ENCODE measurements at places on chromosomes 6 and 20.

- DNase-seq = no peak
Observed at GRCh38 chr20:59723108-59723500, 118.8 kb downstream of the PHACTR3 start.

GRCh38 chr20:44123251-44123650, 63.7 kb downstream of the JPH2 start:
- no peak for DNase-seq

DNA sequence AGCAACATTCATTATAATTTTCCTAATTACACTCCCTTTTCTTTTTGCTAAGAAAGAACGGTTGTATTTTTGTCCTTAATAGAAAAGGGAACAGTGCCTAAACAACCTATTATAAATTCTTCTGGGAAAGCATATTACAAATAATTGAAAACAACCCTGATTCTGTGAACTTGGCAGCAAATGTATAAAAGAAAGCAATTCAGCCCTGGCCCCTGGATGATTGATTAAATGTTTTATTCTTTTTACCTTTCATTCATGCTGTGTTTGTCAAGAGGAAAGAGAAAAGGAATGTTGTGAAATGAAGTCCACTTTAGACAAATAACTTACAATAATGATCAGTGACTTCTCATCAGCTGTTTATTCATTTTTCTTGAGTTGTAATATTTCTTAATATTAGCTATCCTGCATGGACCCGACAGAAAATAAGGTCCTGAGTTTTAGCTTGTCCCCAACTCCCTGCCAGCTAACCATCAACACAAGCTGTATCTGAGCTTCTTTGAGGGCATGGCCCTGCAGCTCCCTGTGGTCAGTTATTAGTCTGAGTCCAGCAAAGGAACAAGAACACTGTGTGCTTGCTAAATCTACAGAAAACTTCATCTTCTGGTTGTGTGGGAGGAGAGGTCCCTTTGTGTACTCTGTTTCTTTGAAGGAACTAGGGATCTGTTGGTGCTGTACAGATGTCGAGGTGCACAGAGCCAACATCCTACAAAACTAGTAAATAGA, 248.2 kb downstream of the LAMA2 start:
- no peak for DNase-seq

GRCh38 chr20:7882076-7882475, 58.2 kb downstream of the HAO1 start:
- DNase-seq = no peak

DNA sequence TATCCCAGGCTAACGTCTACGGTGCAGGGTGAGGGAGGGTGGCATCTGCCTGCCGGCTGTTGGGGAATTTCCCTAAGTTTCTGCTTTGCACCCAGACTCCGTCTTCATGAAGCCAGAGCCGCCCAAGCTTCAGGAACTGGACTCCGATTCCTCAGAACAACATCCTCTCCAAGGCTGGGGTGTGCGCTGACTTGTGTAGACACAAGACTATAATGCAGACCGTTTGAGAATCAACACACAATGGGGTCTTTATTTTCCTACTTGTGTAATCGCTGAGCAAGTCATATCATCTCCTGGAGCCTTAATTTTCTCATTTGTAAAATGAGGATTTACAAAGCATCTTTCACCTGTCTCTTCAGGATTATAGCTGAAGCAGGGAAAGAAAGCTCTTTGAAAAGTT, 160.5 kb upstream of the AGPAT4 start:
- no peak for DNase-seq

- no peak for DNase-seq
Observed at GRCh38 chr6:5866547-5867051, 140.1 kb downstream of the NRN1 start.

- DNase-seq = no peak
Observed at GRCh38 chr6:75331151-75331550, 46.6 kb upstream of the TMEM30A start.

DNA sequence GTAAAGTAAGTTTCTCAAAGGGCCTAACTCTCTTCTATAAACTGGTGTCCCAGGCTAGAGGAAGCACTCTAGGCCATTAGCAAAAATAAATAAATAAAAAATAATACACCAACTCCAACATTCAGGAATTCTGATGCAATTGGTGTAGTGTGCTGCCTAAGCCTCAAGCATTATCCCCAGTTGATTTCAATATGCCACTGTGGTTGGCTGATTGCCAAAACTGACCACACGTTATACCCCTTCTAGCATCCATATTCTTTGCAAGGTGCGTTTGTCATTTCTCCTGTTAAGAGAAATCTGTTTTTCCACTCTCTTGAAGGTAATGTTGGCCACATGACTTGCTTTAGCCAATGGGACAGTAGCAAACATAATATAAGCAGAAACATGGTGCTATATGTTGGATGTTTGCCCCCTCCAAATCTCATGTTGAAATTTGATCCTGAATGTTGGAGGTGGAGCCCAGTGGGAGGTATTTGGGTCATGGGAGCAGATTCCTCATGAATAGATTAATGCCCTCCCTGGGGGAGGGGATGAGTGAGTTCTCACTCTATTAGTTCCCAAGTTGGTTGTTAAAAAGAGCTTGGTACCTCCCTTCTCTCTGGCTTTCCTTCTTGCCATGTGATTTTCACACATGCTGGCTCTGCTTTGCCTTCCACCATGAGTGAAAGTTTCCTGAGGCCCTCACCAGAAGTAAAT, 71.9 kb upstream of the PLCB4 start:
- DNase-seq = no peak

- no peak for DNase-seq
Observed at GRCh38 chr6:141199074-141199473, 933.7 kb upstream of the GJE1 start.

- no peak for DNase-seq
Observed at GRCh38 chr6:57242505-57242904, 20.4 kb upstream of the RAB23 start.

- DNase-seq = no peak
Observed at GRCh38 chr6:1279065-1279464, 32.8 kb upstream of the FOXQ1 start.

DNA sequence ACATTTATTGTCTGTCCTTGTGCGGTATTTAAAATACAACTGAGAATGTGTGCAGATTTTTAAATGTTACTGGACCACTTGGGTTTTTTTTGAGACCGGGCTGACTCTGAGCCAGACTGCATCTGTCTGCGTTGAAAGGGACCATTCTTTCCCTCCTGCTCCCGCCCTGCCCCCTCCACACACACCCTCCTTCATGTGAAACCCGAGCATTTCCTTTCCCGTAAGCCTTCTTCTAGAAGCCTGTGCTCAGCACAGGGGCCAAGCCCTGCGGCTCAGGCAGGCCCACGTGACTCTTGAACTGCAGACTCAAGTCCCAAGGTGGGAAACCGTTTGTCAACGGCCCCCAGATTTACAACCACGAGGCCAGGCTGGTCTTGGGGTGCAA, 82.7 kb upstream of the FOXC1 start:
- peak; percentile 48 for DNase-seq

DNA sequence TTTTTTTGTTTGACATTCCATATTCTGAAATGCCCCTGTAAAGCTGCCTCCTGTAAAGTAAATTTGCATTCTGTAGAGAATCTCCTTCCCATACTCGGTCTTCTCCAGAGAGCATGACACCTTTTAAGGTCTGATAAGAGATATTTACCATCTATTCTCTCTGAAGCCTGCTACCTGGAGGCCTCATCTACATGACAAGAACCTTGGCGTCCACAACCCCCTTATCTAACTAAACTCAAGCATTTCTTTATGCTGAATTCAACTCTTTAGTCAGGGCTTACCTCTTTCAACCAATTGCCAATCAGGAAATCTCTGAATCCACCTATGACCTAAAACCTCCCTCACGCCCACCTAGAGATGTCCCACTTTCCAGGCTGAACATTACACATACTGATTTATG, 51.6 kb downstream of the FAM184A start:
- DNase-seq = peak; percentile 25

GRCh38 chr6:12066297-12066696, 54.2 kb downstream of the HIVEP1 start:
- no peak for DNase-seq

DNA sequence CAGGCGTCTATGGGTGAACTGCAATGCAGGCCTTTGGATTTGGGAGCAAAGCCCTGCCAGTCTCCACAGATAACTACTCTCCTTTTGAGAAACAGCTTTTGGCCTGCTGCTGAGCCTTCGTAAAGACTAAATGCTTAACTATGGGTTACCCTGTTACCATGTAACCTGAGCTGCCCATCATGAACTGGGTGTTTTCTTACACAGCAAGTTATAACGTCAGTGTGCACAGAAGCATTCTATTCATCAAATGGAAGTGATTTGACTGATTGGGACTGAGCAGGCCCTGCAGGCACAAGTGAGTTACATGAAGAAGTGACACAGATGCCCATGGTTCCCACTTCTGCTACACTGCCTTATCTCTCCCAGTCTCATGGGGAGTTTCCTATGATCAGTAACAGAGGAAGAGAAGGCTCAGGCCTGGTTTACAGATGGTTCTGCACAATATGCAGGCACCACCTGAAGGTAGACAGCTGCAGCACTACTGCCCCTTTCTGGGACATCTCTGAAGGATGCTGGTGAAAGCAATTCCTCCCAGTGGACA, 319.1 kb downstream of the CD83 start:
- DNase-seq = no peak

GRCh38 chr6:37275350-37275749, 17.4 kb upstream of the TMEM217 start:
- no peak for DNase-seq

DNA sequence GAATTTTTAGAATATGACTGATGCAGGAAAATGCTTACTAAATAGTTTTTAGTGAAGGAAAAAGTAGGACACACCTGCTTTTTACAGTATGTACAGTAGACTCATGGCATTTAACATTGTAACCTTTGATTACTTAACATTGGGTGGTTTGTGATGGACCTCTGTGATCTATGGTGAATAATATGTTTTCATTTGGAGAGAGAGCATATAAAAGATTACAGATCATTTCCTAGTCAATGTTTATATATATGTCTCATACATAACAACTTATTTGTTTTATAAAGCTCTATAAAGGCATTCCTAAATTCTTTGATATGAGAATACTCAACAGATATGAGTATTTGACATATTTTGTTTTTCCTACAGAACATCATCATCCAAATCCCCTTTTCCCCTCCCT, 129.3 kb upstream of the PDE7B start:
- no peak for DNase-seq

DNA sequence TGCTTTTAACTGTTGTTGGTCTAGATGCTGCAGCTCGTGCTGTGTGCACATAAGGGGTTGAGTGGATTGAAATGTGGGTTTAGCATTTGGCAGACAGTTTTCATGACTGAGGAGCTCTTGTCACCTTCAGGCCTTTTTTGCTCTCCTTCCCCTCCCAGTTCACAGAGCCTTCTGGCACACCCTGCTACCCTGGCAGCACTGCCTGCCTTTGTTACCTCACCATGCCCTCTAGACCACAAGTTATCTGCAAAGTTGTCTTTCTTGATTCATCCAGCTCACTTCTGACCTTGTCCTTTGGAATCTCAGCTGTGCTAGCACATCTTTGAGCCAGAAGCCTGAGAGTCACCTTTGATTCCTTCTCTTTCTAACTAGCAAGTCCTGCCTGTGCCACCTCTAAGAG, 348.9 kb upstream of the ZFP64 start:
- DNase-seq = no peak

DNA sequence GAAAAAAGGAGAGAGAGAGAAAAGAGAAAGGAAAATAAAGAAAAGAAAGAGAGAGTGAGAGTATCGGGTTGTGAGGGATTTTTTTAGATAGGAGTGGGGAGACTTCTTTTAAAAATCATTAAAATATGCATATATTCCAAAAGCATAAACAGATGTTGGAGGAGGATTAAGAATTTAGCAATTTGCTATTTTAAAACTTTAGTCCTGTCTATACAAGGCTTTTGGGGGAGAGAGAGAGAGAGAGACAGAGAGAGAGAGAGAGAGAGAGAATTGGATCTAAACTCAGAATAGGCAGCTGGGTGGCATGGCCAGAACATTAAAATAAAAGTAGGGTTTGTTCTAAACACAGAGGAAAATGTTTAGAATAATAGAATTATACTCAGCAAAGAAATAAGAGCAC, 72.1 kb downstream of the SOD2 start:
- DNase-seq = no peak

DNA sequence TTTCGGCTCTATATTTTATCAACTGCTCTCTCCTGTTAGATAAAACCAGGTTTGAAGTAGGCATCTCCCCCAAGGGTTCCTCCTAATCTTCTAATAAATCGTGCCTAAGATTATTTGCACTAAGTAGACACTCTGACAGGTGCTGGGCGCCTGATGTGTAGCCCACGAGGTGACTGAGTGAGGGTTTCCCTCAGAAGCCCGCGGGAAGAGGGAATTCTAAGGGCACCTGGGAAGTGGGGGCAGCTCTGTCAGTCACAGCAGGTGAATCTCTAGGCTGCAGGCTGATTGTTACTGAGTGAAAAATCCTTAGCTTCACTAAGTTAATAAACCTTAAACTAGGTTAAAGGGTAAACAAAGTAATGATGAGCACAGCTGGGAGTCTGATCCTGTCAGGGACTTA, 68.2 kb downstream of the PXDC1 start:
- DNase-seq = no peak

DNA sequence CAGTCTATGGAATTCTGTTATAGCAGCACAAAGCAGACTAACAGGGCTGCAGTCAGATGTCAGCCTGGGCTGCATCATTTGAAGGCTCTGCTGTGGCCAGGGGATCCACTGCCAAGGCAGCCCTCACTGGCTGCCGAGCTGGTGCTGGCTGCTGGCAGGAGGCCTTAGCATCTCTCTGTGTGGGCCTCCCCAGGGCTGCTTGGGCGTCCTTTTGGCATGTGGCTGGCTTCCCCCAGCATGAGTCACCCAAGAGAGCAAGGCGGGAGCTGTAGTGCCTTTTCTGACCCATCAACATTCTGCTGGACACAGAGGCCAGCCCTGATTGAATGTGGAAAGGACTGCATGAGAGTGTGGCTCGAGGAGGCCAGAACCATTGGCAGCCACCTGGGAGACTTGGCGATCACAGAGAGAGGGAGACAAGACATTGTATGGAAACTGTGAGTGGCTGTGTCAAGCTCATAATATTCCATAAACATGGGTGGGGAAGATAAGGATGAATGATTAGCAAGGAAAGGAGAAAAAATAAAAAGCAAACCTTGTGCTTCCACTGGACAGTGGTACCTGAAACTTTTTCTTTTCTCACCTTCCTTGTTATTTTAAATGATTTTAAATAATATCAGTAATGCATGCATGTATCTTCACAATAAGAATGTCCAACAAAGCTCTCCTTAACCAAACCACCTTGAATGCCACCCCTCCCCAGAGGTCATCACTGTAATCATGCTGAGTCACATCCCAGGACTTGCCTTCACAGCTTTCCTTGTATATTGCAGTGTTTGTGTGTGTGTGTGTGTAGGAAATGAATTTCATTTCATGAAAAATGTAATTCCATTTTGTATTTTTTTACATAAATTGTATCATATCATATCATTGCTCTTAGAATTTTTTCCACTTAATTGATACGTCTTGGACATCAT, 55.0 kb upstream of the VSX1 start:
- DNase-seq = no peak

DNA sequence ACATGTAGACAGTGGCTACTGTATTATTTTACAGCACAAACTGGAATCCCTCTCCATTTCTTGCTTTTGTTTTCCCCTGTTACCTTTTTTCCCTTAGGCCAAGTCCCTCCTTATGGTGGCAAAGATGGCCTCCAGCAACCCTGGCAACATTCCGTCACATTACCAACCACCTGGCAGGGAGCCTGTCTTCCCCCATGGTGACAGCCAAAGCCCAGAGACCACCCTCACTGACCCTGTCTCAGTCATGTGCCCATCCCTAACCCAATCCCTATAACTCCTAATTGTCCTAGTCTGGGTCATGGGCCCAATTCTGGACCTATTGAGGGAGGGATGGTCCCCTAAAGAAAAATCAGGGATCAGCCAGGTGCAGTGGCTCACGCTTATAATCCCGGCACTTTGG, 27.6 kb downstream of the PARD6B start:
- DNase-seq = no peak

- DNase-seq = peak; percentile 69
Observed at GRCh38 chr6:42136508-42137193, 5.8 kb downstream of the C6orf132 start.

Measured in NT2/D1 (cell line).